ENCODE measurements at places on chromosomes 5 and 9.

GRCh38 chr5:144577676-144578075 is 407.0 kb downstream of the KCTD16 start:
- DNase-seq: no peak

- DNase-seq: peak; percentile 42
These were observed 24.8 kb downstream of the DPYSL3 start for GRCh38 chr5:147485046-147485445.

DNA sequence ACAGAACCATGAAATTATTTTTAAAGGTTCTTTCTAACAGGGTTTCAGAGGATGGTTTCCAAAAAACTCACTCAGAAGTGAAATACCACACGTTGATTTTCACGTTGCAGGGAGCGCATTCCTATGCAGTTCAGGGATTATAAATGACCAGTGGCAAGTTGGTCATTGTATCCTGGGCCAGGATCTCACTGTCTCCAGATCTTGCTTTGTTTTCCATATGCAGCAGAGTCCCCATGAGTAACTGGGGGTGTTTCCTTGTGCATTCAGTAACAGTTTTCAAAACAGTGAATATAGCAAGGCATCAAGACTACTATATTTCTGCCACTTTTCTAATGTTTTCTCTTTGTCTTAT is 1064.9 kb upstream of the DMAC1 start:
- DNase-seq: no peak

DNA sequence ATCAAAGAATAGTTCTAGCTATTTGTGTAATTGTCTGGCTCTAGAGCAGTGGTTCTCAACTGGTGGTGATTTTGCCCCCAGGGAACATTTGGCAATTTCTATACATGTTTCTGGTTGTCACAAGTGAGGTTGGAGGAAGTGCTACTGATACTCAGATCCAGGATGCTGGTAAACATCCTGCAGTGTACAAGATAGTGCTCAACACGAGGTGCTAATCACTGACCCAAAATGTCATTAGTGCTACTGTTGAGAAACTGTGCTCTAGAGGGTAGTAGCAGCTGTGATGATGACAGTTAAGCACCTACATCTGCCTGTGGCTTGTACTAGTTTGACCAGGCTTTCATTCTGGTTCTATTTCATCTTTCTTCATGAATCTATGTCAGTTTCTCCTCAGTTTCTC is 22.1 kb downstream of the LRRC19 start:
- DNase-seq: no peak

- DNase-seq: no peak
These were observed 5.3 kb downstream of the LNPEP start for GRCh38 chr5:96941140-96941539.

DNA sequence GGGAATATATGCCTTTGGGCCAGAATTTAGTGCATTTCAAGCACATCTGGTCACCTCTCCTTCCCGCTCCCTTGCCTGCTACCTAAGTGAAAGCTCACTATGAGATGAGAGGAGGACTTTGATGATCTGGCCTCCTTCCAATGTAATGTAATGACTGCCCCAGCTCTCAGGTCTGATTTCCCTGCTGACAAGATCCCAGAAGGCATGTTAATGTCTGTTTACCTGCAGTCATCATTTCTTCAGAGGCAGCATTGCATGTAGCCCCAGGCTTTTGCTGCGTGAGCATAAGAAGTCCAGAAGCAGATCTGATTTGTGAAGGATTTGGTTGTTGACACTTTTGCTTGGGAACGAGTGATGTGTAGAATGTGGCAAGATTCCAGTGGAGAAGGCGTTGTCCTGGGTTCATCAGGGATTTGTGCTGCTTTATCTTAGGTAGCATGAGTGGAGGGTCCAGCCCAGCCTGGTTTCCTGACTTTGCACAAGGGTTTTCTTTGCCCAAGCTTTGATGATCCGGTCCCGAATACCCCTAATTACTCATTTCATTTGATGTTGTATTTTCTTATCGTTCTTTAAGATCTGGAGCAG is 192.7 kb downstream of the GOLPH3 start:
- no peak for DNase-seq

DNA sequence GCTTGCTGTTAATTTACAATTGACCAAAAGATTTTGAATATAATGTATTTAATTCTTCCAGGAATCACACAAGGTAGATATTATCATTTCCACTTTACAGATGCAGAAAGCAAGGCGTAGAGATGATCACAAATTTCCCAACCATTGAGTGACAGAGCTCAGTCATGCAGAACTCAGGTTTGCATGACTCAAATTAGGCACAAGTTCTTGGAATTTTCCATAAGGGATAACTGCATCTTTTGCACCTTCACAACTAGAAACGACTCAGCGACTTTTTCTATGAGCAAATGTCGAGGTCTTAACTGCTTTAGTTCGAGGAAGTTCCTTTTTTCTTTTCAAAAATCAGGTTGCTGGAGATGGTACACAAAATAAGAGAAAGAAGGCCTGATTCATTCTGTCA is 265.5 kb upstream of the PAPPA start:
- no peak for DNase-seq

GRCh38 chr9:136190656-136191055 is 14.3 kb downstream of the LHX3 start:
- no peak for DNase-seq

- DNase-seq: no peak
These were observed 13.5 kb downstream of the BTNL9 start for GRCh38 chr5:181053488-181054121.

- DNase-seq: no peak
These were observed 835.6 kb upstream of the GRAMD2B start for GRCh38 chr5:125587631-125588030.

GRCh38 chr5:139561655-139562451 is 714 bp downstream of the UBE2D2 start:
- no peak for DNase-seq

DNA sequence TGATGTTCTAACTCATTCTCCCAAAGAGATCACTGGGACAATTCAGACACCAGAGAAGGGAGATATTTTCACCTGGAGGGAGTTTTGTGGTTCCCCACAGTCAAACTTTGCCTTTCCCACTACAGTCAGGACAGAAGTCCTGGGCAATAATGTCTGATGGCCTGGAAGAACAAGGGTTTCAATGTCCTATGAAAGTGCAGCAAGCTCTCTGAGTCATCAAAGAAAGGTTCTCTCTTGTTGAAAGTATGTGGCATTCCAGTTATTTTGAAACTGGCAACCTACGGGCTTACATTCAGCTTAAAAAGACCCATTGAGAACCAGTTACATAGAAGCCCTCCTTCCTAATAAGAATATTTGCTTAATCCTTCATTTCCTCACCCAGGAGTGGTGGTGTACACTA is 103.9 kb downstream of the INSYN2B start:
- no peak for DNase-seq

GRCh38 chr5:139964266-139964993 is 78.7 kb downstream of the NRG2 start:
- DNase-seq: no peak

GRCh38 chr5:133457439-133458355 is 154.6 kb downstream of the FSTL4 start:
- DNase-seq: no peak

DNA sequence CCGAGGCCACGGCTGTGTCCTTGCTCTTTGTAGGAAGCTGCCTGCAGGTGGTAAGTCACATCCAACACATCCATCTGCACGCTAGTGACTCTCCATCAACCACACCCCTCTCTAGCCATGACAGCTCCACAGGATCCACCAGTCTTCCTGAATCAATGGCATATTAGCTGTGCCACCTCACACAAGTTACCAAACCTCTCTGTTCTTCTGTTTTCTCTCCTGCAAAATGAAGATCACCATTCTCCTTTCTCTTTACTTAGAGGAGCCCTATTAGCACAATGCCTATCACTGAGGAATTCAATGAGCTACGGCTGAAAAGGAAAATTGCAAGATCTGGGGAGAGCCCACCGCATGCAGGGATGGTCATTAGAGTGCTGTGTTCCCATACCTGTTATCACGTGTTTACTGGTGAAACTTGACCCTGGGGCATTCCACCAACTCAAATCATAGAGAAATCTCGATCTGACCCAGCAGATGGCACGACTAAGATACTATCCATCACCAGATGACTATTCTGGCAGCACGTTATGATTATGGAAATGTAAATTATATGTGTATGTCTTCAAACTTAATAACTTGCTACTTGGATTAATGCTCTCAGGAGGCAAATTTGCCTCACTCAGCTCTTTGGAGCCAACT is 20.9 kb downstream of the WHRN start:
- no peak for DNase-seq

- no peak for DNase-seq
These were observed 11.9 kb downstream of the VAV2 start for GRCh38 chr9:133979921-133980863.

DNA sequence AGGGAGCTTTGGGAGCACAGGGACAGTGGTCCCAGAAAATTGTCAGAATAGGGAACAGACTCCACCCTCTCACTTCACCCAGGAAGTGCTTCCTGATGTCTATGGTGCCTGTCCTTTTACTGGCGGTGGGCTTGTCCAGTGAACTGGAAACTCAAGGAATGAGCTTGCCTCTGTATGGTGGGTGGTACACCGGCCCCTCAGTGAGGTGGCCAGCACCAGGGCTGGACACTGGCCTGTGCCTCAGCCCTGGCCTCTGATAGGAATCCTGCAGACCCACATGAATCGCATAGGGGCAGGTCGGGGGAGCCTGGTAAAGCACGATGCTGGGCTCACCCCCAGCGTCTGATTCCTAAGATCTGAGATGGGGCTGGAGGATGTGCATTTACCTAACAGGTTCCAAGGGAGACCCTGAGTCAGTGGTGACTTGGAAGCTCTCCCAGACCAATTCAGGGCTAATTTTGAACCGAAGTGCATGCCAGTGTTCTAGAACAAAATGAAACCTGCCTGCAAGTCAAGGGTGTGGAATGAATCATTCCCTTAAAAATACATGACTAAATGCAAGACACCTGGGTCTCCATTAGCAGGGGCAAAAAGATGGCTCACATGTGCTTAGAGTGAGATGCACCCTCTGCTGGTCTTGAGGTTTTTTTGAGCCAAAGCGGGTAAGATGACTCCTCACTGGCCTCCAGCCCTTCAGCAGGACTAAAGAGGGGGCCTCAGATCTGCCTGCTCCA is 178.3 kb downstream of the HSPA4 start:
- DNase-seq: no peak

DNA sequence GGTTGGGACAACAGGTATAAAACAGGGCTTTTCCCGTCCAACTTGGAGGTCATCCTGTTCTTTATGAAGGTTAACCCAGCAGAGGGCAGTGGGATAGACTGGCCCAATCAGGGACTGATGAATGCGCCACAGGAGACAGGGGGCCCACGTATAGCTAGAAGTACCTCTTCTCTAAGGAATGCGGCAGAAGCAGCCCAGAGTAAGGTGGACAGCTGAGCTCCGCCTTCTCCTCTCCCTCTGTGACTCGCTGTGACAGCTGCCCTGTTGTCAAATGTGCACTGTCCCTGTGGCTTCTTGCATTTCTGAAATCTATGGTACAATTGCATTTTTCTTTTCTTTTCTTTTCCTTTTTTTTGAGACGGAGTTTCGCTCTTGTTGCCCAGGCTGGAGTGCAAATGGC is 306.6 kb downstream of the FBXL7 start:
- DNase-seq: no peak

GRCh38 chr9:37954581-37954981 is 50.7 kb upstream of the SLC25A51 start:
- no peak for DNase-seq

DNA sequence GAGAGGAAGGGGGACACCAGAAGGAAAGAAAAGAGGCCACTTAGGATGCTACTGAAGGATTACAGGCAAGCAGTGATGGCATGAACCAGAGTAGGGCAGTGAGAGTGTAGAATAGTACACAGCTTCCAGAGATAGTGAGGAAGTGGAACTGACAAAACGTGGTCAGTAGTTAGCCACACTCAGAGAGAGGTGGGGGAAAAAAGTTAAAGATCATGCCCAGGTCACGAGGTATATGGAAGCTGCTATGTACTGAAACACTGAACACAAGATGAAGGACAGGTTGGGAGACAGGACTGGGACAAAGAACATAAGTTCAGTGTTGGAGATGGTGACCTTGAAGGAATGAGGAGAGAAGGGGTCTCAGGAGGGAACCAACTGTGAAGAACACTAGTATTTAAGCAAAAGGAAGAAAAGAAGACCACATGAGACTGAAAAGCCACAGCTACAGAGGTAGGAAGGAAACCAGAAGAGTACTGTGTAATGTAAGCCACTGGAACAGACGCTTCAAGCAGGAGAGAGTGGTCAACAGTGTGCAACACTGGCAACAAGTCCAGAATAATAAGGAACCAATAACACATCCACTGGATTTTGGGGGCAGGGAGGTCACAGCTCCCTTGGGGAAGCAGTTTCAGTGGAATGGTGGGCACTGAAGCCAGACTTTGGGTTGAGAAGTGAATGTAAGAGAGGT is 45.5 kb downstream of the ELL2 start:
- DNase-seq: no peak

- no peak for DNase-seq
These were observed 2.7 kb downstream of the GNAQ start for GRCh38 chr9:78028926-78029325.

DNA sequence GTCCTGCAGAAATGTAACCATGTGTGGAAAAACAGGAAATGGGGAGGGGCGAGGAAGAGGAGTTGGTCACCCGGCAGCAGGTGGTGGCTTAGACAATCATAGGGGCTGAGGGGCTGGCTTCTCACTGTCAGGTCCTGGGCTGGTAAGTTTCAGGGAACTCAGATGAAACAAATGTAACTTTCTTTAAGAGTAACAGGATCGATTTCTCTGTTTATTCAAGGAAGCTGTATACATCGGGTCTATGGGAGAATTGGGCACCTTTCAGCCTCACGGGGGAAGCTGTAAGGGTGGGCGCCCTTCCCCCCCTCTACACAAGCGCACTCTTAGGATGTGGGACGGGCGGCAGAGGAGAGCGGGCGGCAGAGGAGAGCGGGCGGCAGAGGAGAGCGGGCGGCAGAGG is 104.3 kb upstream of the SIMC1 start:
- no peak for DNase-seq

- DNase-seq: no peak
These were observed 294.8 kb upstream of the KIF2A start for GRCh38 chr5:62011089-62011664.

GRCh38 chr5:141873933-141874261 is 4.3 kb downstream of the PCDH1 start:
- no peak for DNase-seq

DNA sequence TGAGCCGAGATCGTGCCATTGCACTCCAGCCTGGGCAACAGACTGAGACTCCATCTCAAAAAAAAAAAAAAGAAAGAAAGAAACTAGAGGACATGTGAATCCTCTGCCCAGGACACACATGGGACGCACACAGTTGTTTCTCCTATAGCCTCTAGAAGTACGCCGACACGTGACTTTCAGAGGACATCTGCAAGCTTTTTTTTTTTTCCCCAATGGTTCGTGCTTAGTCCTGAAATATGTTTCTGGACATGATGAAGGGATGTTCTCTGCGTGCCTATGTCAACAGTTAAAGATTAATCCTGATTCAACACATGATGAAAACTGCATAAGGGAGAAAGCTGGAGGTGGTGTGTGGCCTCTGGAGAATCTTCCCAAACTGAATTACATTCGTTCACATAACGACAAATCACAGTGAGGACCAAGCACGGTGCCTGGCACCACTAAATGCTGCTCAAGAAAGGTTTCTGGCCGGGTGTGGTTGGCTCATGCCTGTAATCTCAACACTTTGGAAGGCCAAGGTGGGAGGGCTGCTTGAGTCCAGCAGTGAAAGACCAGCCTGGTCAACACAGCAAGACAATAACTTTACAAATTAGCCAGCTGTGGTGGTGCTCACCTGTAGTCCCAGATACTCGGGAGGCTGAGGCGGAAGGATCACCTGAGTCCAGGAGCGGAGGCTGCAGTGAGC is 9.8 kb downstream of the COL23A1 start:
- DNase-seq: no peak

Measured in fibroblast of skin of left quadriceps (primary cell).